ENCODE measurements at places on chromosomes 5 and 9.

- DNase-seq = no peak
Observed at GRCh38 chr9:2494562-2494961, 127.0 kb upstream of the VLDLR start.

DNA sequence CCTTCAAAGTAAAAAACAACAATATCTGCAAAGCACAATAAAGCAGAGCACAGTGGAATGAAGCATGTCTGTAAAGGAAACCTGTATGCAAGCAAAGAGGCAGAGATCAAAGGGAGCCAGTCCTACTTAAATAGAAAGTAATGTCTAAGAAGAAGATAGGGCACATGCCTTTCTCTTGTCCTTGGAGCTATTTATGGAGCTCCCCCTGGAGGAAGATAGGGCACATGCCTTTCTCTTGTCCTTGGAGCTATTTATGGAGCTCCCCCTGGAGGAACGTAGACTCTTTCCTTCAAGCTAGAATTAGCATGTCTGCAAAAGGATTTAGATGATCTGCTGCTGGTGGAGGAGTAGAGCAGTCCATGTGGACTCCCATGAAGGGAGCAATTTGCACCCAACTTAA lies 168.1 kb upstream of the RASEF start:
- DNase-seq = no peak

DNA sequence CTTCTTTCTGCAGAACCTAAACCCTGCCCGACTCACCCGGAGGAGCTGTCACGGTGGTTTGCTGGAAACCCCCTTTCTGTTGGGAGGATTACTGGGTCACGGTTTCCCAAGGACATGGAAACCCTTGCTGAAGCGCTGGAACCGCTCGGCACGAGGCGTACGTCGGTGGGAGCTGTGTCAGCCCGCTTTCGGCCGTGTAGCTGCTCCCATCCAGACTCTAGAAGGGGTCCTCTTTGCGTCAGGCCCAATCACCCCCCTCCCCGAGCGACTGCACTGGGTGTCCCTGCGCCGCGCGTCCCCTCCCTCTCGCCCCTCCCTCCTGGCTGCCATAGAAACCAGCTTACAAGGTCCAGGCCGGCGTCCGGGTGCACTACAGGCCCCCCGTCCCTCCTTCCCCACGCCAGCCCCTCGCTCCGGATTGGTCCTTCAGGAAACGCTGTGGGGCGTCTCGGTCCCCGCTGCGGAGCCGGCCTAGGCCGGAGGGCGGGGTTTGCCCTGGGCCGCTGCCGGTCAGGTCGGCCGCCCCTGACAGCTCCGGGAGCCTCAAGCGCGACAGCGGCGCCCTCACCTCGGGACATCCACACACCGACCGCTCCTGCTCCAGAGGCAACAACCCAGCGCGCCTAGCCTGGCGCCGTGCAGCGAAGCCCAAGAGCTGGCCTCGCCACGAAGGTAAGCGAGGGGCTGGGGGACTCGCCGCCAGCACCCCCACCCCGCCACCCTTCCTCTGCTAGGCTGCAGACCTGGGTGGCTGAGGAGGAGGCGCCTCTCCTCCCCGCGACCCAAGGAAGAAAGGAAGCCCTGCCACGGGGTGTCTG lies at the start of gene NIM1K:
NIM1K (plus strand) TSS at position 486 of the 818 bp plus-strand sequence. CDS start 53,551 bp downstream, outside the sequence.
- DNase-seq = peak; percentile 52

GRCh38 chr9:84512493-84512892 lies 157.0 kb upstream of the NTRK2 start:
- no peak for DNase-seq

DNA sequence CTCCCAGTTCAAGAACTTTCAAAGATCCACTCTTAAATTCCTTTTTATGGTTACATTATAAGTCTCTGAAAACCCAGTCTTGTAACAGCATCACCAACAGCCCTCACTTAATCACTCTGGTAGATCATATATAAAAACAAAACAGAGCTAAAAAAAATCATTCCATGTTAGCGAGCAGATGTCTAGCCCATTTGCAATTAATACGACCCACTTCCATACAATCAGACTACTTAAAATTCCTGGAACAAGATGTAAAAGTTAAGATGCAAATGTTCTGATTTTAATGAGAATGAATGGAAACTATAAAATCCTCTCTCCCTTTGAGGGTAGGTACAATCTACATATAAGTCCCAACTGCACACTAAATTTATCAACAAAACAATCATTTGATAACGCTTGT lies 167.0 kb downstream of the MED27 start:
- DNase-seq = no peak

DNA sequence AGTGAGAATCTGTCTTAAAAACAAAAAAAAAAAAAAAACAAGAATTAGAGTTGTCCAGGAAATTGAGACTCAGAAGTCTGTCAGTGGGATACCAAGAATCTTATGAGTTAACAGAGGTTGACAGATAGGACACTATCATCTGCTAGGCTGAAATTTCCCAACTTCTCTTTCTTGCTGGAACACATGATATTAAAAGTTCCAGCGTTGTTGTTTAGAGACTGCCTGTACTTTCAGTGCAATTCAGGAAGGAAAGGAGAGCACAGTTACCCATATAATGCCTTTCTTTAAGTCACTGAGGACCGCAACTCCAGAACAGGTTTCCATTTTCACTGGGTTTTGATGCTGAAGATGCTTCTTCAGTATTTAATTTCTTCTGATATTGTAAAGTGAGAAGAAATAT lies 13.5 kb downstream of the TRPM6 start:
- no peak for DNase-seq

DNA sequence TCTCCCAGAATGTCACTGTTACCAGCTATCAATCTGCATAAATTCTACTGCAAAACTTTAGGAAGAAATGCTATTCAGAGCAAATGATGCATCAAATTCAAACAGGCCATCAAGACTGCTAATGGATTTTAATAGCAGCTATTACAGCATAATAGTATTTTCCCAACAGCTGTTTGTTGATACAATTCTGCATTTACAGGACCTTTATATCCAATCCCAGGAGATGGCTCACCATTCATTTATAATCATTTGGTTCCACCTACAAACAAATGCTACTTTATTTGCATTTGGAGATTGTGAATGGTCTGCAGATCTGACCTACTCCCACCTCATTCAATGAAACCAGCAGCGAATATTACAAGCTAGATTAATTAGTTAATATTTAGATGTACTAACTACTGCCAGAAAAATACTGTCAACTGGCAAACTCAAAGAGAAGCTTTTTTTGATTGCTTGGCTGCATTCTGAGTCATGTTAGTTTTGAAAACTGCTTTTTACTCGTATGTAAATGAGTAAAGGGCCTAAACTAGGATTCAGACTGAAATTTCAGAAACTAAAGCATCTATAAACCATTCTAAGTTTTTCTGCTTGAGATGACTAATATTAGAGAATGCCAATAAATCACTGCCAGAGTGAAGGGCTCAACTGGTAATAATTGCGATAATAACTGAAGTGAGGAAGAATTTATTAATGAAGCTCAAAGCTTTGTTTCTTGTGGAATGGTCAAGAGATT lies 7.1 kb upstream of the PCA3 start:
- DNase-seq = no peak

DNA sequence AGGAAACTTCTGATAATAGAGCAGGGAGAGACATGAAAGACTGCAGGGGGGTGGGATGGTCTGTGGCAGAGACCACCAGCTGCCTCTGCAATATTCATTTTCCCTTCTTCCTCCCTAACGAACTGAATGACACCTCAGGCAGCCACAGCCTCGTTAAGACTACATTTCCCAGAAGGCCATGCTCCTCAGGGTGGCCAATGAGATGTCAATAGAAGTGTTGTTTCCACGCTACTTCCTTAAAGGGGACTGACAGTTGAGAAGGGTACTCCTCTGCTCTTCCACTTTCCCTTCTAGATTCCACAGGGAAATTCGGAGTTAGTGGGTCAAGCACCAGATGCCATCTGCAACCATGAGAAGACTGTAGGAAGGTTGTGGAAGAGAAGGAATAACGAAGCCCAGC lies 52.0 kb upstream of the DAPK1 start:
- DNase-seq = peak; percentile 5

DNA sequence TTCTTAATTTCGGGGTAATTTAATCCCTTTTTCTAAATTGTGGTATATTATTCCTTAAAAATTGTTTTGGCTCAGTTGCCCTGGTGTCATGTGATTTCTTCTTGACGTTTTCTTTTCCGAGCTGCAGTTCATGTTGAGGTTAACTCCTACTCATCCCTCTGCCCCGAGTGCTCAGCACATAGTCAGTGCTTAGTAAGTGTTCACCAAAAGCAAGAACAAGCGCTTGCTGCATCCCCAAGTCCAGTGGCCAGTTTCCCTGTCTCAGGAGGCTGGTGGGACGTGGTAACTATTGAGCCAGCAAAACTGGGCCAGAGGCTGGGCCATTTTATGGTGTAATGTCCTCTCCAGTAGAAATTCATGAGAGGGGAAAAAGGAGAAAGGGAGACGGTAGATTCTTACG lies 23.3 kb downstream of the TRIO start:
- no peak for DNase-seq

GRCh38 chr9:128033609-128034008 lies 33.5 kb downstream of the NAIF1 start:
- DNase-seq = no peak

GRCh38 chr9:27967210-27967609 lies 393.9 kb upstream of the C9orf72 start:
- DNase-seq = no peak

- no peak for DNase-seq
Observed at GRCh38 chr5:96090215-96090614, 128.6 kb upstream of the ELL2 start.

- no peak for DNase-seq
Observed at GRCh38 chr9:121179930-121180681, 21.6 kb downstream of the RAB14 start.

DNA sequence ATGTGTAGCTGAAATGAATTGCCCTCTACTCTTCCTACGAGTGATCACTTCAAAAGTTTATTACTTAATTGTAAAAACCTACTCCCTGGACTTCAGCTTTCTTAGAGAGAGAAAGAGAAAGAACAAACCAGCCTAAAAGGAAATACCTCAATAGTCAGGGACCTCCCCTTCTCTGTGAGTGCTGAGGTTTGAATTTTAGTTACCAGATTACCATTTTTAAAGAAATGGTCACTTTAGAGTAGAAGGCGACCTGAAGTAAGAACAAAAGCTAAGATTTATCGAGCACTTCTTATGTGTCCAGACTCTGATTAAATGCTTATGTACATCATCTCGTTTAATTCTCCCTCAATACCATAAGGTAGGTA lies 11.3 kb downstream of the RAPGEF1 start:
- DNase-seq = no peak

DNA sequence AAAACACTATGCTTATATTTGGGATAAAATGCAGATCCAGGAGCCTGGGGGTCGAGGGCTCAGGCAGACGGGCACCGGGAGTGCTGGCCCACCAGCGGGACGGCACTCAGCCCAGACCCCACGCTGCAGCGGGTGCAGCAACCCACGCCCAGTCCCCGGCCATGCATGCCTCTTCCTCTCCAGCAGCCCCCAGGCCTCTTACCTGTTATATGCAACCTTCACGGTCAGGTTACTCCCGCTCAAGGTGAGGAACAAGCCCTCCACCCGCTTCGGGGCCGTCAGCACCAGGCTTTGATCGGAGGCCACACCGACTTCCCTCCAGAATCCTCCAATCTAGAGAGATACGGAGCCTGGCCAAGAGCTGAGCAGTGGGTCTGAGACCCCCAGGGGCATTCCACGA lies 1.2 kb downstream of the LCN8 start:
- DNase-seq = no peak

GRCh38 chr5:65952259-65952658 lies 25.9 kb downstream of the ERBIN start:
- no peak for DNase-seq

DNA sequence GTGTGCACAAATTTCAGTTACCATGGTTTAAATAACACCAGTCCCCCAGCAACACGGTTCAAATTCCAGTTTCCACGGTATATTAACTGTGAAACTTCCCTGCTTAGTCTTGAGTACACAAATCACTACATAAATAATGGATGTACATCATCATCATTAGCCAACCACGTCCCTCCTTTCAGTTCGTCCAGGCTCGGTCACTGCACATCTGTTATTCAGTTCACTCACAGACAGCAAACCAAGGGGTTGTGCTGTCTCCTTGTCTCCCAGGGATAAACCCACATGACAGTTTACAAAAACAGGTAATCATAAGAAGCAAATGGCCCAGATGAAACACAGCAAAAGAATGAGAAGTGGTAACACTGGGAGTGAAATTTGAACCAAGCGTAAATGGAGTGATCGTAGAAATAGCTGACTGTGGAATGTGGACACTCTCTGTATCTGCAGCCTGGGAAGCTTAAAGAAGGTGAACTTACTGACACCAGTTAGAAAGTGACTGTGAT lies 61.0 kb upstream of the RAD23B start:
- DNase-seq = no peak

DNA sequence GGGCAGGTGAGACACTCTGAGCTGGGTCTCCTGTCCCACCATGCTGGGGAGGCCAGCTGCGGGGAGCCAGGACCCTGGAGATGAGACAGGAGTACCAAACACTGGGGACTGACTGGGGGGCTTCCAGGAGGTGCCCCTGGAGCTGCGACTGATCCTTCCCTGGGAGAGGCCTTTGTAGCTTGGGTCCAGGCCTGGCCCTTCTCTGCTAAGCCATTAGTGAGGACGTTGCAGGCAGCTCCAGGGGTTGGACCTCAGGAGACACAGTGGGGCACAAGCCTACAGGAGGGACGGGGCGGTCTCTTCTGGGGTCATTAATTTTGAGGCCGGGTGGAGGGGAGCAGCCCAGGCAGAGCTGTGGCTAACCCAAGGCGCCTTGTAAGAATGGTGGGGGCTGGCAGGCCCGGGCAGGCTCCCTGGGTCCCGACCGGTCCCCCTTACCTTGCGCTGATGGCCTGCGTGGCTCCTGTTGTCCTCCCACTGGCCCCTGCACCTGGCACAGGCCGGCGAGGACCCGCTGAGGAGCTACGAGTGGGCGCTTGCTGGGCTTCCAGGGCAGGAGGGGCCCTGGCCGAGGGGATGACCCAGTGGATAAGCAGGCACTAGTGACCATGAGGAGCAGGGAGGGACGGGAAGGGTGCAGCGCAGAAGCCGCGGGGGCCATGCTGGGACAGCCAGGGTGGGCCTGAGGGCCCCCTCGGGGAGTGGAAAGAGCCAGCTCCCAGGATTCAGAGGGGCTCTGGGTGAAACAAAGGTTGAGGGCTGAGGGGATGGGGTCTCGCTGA lies 5.1 kb downstream of the MRPS2 start:
- DNase-seq = no peak

- DNase-seq = no peak
Observed at GRCh38 chr9:27394154-27394825, 97.3 kb upstream of the EQTN start.

GRCh38 chr9:123003466-123003865 lies 30.0 kb upstream of the GPR21 start:
- no peak for DNase-seq

DNA sequence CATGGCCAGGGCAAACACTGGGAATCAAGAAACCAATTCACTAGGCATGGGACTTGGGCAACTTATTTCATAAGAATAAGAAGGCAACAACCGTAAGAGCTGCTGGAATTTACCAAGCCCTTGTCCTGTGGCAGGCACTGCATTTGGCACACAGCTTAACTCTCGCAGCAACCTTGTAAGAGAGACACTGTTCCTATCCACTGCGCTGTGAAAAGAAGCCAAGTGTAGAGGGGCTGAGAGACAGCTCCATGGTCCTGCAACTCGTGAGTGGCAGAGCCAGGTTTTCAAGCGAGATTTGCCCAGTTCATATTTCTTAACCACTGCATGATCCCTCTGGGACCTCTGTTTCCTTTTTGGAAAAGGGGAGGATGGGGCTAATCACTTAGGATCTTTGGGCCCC lies 129.3 kb upstream of the STC2 start:
- no peak for DNase-seq
